MM.1S (cell line): ENCODE measurements at places on chromosomes 3 and 15.

- H3K36me3 ChIP-seq = no peaks in the 10 kb centered on the region
- no peaks in the 10 kb centered on the region for H3K4me1 ChIP-seq
- DNase-seq = no peak
- no peak overlapping the region for H3K27ac ChIP-seq
- no peaks in the 10 kb centered on the region for H3K27me3 ChIP-seq
- no peak overlapping the region for H3K4me3 ChIP-seq
These were observed 97.2 kb upstream of the LRRFIP2 start for GRCh38 chr3:37271611-37272010.

GRCh38 chr15:97126553-97127233 lies 796.2 kb downstream of the NR2F2 start:
- H3K27ac ChIP-seq = no peak overlapping the region
- no peak overlapping the region for H3K4me3 ChIP-seq

DNA sequence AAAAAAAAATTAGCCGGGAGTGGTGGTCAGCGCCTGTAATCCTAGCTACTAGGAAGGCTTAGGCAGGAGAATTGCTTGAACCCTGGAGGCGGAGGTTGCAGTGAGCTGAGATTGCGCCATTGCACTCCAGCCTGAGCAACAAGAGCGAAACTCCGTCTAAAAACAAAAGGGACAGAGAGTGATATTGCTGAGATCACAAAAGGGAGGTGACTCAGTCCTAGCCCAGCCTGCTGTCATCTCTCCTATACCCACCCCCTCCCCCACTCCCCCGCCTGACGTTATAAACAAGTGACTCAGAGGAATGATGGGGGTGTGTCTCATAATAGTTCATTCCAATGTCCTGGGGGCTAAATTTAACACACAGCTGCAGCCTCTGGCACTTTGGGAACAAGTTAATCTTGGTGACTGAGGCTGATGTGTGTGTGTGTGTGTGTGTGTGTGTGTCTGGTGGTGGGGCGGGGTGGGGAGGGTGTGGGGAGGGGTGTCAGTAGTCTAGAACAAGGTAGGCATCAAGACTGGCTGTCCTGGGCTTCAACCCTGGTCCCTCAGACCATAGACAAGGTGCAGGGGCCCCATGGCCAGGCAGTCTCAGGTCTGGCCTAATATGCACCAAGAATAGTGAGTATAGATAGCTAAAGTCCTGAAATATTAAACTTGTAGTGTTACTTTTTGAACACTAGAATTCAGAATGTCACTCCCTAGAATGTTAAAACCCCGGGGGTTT lies 1.3 kb upstream of the KLHL40 start:
- DNase-seq = peak; percentile 14
- H3K4me3 ChIP-seq = no peak overlapping the region
- H3K27ac ChIP-seq = no peak overlapping the region
- peaks cover 4% of the 10 kb centered on the region for H3K27me3 ChIP-seq

- no peaks in the 10 kb centered on the region for H3K36me3 ChIP-seq
- H3K4me1 ChIP-seq = no peaks in the 10 kb centered on the region
- H3K27me3 ChIP-seq = no peaks in the 10 kb centered on the region
- no peak overlapping the region for H3K4me3 ChIP-seq
These were observed 412.8 kb upstream of the WNT5A start for GRCh38 chr3:55899887-55900286.

GRCh38 chr15:42650208-42651066 lies 75.0 kb downstream of the STARD9 start:
- no peaks in the 10 kb centered on the region for H3K36me3 ChIP-seq
- no peak overlapping the region for H3K27ac ChIP-seq
- peak; percentile 83 for DNase-seq
- no peak overlapping the region for H3K4me3 ChIP-seq

GRCh38 chr3:59559721-59560435 lies 510.1 kb upstream of the CFAP20DC start:
- no peak overlapping the region for H3K4me3 ChIP-seq
- no peak overlapping the region for H3K27ac ChIP-seq
- H3K36me3 ChIP-seq = no peaks in the 10 kb centered on the region
- no peaks in the 10 kb centered on the region for H3K4me1 ChIP-seq
- no peaks in the 10 kb centered on the region for H3K27me3 ChIP-seq

- no peaks in the 10 kb centered on the region for H3K27me3 ChIP-seq
- H3K27ac ChIP-seq = no peak overlapping the region
- DNase-seq = no peak
- H3K4me3 ChIP-seq = no peak overlapping the region
- H3K36me3 ChIP-seq = no peaks in the 10 kb centered on the region
- no peaks in the 10 kb centered on the region for H3K4me1 ChIP-seq
These were observed 47.3 kb downstream of the AMOTL2 start for GRCh38 chr3:134326760-134327593.

- no peak overlapping the region for H3K27ac ChIP-seq
- 0 out of 2 replicates have a peak, but pooled peaks cover 3% of the 10 kb centered on the region for H3K36me3 ChIP-seq
- DNase-seq = peak; percentile 93
- no peaks in the 10 kb centered on the region for H3K27me3 ChIP-seq
- no peaks in the 10 kb centered on the region for H3K4me1 ChIP-seq
- no peak overlapping the region for H3K4me3 ChIP-seq
These were observed 48.4 kb downstream of the GOLIM4 start for GRCh38 chr3:168047190-168047795.

- H3K4me3 ChIP-seq = no peak overlapping the region
- DNase-seq = no peak
- H3K36me3 ChIP-seq = no peaks in the 10 kb centered on the region
These were observed 144.4 kb downstream of the UACA start for GRCh38 chr15:70618929-70619328.

GRCh38 chr15:57183041-57183440 lies 193.3 kb upstream of the CGNL1 start:
- DNase-seq = no peak
- no peaks in the 10 kb centered on the region for H3K4me1 ChIP-seq
- H3K27ac ChIP-seq = no peak overlapping the region
- no peaks in the 10 kb centered on the region for H3K27me3 ChIP-seq
- H3K36me3 ChIP-seq = no peaks in the 10 kb centered on the region

GRCh38 chr3:128329491-128330213 lies 137.0 kb downstream of the DNAJB8 start:
- H3K27me3 ChIP-seq = no peaks in the 10 kb centered on the region
- no peak overlapping the region for H3K27ac ChIP-seq
- DNase-seq = no peak
- H3K36me3 ChIP-seq = no peaks in the 10 kb centered on the region
- H3K4me3 ChIP-seq = no peak overlapping the region
- H3K4me1 ChIP-seq = no peaks in the 10 kb centered on the region

GRCh38 chr3:116453666-116454346 lies 8.5 kb upstream of the LSAMP start:
- H3K4me3 ChIP-seq = no peak overlapping the region
- no peak overlapping the region for H3K27ac ChIP-seq
- H3K4me1 ChIP-seq = no peaks in the 10 kb centered on the region
- DNase-seq = no peak
- H3K27me3 ChIP-seq = no peaks in the 10 kb centered on the region
- no peaks in the 10 kb centered on the region for H3K36me3 ChIP-seq

GRCh38 chr15:43194795-43195194 lies 9.6 kb downstream of the CCNDBP1 start:
- H3K27ac ChIP-seq = no peak overlapping the region
- no peaks in the 10 kb centered on the region for H3K4me1 ChIP-seq
- H3K36me3 ChIP-seq = 0 out of 2 replicates have a peak, but pooled peaks cover 5% of the 10 kb centered on the region

GRCh38 chr3:10277115-10277625 lies 15.6 kb downstream of the GHRL start:
- no peak overlapping the region for H3K4me3 ChIP-seq
- peaks cover 18% of the 10 kb centered on the region for H3K4me1 ChIP-seq
- H3K36me3 ChIP-seq = no peaks in the 10 kb centered on the region; the same call in 1 of the 2 replicates
- no peaks in the 10 kb centered on the region for H3K27me3 ChIP-seq
- no peak for DNase-seq

DNA sequence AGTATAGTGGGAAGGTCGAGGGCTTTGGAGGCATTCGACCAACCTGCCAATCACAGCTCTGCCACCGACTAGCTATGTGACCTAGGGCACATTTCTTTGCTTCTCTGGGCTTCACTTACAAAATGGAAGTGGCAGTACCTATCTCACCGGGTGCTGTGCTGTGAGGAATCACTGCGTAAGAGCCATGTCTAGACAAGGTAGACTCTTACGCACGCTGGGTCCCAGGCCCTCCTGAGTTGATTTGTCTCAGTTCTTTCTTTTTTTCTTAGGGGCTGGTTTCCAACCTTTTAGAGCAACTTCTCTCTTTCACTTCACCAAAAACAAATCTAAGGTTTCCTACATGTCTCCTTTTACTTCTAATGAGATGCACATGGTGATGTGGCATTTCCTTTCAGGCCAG lies 18.8 kb downstream of the CA12 start:
- H3K36me3 ChIP-seq = no peaks in the 10 kb centered on the region
- DNase-seq = no peak
- H3K27ac ChIP-seq = no peak overlapping the region
- H3K4me3 ChIP-seq = no peak overlapping the region
- H3K4me1 ChIP-seq = no peaks in the 10 kb centered on the region

- H3K27ac ChIP-seq = peak overlapping the region; percentile 82; the same call in 1 of the 2 replicates
- H3K36me3 ChIP-seq = no peaks in the 10 kb centered on the region; the same call in 1 of the 2 replicates
- H3K27me3 ChIP-seq = no peaks in the 10 kb centered on the region
- peak; percentile 59 for DNase-seq
- peak overlapping the region; percentile 80 for H3K4me3 ChIP-seq
- 0 out of 2 replicates have a peak, but pooled peaks cover 5% of the 10 kb centered on the region for H3K4me1 ChIP-seq
These were observed 684 bp upstream of the RPS27L start for GRCh38 chr15:63157891-63158431.

DNA sequence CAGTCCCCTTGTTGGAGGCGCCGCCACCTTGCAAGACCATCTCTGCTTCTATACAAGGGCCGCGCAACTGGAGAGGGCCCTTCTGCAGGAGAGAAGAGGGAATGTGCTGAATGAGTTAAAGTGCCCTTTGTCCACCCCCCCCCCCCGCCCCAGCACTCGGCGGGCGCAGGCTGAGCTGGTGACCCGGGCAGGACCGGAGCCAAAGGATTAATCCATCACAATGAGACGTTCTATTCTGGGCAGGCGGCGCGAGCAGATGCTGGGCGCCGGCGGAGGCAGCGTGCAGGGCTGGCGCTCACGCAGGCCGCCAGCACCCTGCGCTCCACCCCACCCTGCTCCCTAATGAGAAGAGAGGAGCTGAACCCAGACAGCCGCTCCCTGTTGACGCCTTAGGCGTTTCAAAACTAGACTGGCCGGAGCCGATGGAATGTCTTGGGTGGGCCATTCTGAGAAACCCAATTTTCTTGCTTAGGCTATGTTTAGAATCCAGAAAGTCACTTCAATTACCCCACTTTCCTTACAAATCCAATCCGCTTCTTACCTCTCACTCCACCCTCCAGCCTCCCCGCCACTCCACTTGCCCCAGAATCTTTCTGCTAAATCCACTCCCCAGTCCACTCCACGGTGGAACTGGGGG lies 32.9 kb downstream of the GJD2 start:
- H3K4me3 ChIP-seq = no peak overlapping the region
- H3K27me3 ChIP-seq = no peaks in the 10 kb centered on the region
- no peaks in the 10 kb centered on the region for H3K4me1 ChIP-seq

GRCh38 chr3:65827076-65827475 lies 211.6 kb downstream of the MAGI1 start:
- H3K36me3 ChIP-seq = no peaks in the 10 kb centered on the region
- no peak overlapping the region for H3K4me3 ChIP-seq
- H3K27me3 ChIP-seq = no peaks in the 10 kb centered on the region

GRCh38 chr15:91813924-91814323 lies 39.6 kb upstream of the SLCO3A1 start:
- H3K36me3 ChIP-seq = no peaks in the 10 kb centered on the region
- no peak for DNase-seq
- H3K27ac ChIP-seq = no peak overlapping the region
- H3K4me3 ChIP-seq = no peak overlapping the region
- no peaks in the 10 kb centered on the region for H3K27me3 ChIP-seq
